Stimulated activated CD8-positive, alpha-beta memory T cell treated with anti-CD3 and anti-CD28 coated beads, Interleukin-12 subunit alpha, Interleukin-12 subunit beta, amount 100 ng/mL, for 4 hours (primary cell): ENCODE measurements at places on chromosomes 13 and 19.

DNA sequence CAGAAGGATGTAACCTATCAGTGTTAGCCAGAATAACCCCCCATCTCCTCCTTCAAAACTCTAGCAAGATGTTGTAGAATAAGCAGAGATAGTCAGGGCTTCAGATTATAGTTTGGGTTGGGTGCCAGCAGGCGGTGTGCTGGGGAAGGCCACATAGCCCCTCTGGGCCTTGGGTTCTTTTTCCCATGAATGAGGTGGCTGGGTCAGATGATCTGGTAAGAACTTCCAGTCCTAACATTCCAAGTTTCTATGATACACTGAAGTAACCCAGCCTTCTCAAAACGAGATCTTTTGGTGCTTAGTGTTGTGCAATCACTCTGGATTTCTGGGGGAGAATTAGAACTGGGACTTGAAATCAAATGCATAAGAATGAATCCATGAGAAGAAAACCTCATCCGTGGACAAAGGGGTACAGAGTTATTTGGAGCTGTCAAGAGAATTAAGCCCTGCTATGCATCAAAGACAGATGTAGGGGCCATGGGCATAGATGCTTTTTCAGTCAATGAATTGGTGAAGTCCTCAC, 810 bp downstream of the CBY2 start:
- no peak for DNase-seq

GRCh38 chr19:55270172-55270942, 9.6 kb downstream of the HSPBP1 start:
- no peak for DNase-seq

- no peak for DNase-seq
Observed at GRCh38 chr19:56637976-56638555, 4.9 kb upstream of the SMIM17 start.

- DNase-seq = no peak
Observed at GRCh38 chr13:59801107-59801880, 362.4 kb downstream of the DIAPH3 start.

- DNase-seq = no peak
Observed at GRCh38 chr19:6476155-6476895, 5.3 kb downstream of the DENND1C start.

DNA sequence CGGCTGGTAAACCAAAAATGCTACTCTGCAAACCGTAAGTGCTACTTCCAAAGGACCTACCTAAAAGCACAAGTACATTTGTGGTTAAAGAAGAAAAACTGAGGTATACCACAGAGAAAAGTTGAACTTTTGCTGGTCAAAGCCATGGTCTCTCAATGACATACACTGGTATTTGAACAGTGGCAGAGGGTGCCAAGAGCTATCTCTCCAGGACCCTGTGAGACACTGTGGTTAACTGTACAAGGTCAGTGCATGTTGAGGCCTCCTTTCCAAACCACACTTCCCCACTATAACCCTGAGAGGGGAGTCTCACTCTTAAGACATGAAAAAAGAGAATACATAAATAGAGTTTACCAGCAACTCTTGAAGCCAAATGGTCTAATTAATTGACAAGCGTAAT, 49.5 kb downstream of the COL4A1 start:
- no peak for DNase-seq

DNA sequence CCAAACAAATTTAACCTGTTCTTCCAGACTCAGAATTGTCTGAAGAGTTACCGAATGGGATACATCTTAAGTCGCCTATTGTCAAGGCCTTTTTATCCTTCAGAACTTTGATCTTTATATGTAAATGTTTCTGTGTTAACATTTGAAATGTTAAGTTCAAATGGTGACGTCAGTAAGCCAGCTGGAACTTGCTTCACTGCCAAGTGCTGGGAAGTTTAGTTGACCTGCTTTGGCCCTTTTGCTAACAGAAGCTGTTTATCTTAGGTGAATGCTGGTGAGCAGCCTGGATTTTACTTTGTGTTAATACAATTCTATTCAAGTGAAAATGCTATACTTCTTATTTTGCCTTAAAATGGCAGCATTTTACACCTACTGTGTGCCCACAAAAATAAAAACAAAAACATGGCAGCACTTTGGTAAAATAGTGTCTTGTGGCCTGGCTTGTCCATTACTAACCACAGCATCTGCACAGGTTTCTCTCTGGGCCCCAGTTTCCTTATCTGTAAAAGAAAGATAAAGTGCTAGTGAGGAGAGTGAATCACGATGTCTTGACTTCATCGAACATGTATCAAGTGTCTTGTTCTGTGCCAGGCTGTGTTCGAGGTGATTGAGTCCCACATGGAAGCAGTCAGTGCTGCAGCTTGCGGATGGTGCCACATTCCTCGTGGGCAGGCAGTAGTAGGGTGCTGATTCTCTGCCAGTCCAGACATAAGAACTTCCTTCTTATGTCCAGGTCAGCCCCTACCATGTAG, 2.2 kb downstream of the NAXD start:
- DNase-seq = no peak

GRCh38 chr13:40261336-40261735, 405.1 kb downstream of the FOXO1 start:
- DNase-seq = no peak

DNA sequence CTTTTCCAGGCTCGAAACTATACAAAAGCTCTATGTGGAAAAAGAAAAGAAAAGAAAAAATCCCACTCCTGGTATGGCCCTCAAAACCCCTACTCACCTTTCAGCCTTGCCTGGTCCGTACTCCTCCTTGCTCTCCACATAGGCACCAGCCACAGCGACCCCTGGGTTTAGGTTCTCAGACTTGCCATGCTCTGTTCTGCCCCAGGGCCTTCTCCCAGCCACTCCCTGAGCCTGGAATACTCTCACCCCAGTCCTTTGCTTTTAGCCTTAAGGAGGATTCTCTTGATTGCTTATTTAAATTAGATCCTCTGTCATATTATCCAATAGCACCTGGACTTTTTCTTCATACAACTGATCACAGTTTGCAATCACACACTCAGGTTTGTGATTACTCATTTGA, 522.5 kb downstream of the DIAPH3 start:
- no peak for DNase-seq

DNA sequence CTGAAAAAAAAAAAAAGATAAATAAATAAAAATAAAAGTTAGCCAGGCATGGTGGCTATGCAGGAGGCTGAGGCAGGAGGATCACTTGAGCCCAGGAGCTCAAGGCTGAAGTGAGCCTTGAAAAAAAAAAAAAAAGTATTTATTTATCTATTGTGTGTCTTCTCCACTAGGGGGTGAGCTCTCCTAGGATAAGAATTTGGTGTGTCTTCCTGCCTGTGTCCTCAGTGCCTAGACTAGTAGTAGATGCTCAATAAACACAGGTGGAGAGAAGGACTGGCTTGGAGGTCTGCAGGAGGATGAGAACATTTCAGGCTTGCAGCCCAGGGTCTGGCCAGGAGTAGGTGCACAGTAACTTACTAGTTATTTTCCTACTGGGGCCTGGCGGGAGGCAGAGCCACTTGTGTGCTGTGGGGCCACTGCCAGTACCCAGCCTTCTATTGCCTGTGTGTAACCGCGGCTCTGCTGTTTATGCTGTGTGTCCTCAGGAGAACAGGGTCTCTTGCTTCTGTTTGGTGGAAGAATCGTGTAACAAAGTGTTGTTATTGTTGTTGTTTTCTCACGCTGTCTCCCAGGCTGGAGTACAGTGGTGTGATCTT, 5.4 kb downstream of the LMTK3 start:
- no peak for DNase-seq

- no peak for DNase-seq
Observed at GRCh38 chr13:71801781-71802180, 65.2 kb downstream of the DACH1 start.

- DNase-seq = no peak
Observed at GRCh38 chr19:7507884-7508283, 8.0 kb upstream of the ZNF358 start.

DNA sequence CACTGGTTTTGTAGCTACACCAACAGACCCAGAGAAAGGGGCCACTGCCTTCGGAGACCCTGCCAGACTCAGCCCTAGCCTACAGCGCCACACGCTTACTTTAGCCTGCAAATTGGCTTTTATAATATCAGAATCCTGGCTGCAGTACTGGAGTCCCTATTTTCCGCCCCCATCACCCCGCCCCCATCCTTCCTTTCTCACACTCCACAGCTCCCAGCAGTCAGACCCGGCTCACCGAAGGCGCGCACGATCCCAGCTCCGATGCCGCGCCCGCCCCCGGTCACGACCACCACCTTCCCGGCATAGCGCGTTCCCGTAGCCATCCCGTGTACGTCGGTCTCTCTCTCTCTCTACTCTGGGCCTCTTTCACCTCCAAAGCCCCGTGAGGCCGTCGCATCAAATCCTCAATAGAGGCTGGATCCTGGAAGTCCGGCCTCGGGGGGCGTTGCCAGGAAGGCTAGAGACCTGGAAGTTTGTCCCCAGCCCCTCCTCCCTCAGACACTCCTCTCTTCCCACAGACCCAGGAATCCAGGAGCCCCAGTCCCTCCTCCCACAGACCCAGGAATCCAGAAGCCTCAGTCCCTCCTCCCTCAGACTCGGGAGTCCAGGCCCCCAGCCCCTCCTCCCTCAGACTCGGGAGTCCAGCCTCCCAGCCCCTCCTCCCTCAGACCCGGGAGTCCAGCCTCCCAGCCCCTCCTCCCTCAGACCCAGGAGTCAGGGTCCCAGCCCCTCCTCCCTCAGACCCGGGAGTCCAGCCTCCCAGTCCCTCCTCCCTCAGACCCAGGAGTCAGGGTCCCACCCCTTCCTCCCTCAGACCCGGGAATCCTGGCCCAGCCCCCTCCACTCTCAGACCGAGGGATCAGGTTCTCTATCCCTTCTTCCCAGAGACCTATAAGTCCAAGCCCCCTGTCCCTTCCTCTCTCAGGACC, at the start of gene HSD17B14:
Gene HSD17B14, minus strand, starts transcription at position 403 of the 929 bp plus-strand sequence. Its CDS starts 80 bp downstream, at position 323.
- DNase-seq = no peak

DNA sequence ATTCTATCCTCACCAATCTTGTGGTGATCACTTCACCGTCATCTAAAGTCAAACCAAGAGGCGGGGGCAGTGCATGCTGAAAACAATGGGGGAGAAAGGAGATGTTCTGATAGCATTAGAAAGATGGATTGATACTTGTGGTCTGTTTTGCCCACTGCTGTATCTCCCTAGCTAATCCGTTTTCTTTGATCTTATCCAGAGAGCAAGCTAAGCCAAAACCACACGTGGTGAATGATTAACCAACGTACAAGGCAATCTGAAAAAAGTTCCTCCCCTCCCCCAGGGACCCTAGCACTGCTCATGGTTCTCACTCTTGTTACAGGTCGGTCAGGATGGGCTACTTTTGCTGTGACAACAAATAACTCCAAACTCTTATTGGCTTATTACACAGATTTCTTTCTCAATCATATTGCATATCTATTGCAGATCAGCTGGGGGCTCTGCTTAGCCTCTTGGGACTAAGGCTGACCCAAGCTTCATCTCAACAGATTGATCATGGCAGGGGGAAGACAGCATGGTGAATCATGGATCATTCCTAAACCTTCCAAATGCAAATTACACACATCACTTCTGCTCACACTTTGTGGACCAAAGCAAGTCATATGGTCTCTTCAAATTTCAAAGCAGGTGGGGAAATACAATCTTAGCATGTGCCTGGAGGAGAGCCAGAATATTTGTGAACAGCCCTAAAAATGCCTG, 11.9 kb upstream of the C13orf42 start:
- DNase-seq = no peak
